ENCODE measurements at places on chromosomes 16 and 17.

GRCh38 chr17:60421273-60422161 is 772 bp upstream of the CHCT1 start:
- DNase-seq, result peak; percentile 70

DNA sequence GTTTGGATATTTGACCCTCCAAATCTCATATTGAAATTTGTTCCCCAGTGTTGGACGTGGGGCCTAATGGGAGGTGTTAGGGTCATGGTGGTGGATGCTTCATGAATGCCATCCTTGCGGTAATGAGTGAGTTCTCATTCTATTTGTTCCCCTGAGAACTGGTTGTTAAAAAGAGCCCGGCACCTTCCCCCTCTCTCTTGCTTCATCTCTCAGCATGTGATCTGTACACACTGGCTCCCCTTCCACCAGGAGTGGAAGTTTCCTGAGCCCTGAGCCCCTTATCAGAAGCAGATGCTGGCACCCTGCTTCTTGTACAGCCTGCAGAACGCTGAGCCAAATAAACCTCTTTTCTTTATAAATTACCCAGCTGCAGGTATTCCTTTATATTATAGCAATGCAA is 25.6 kb downstream of the PIK3R6 start:
- no peak for DNase-seq

- no peak for DNase-seq
Observed at GRCh38 chr16:71635632-71636031, 9.6 kb downstream of the MARVELD3 start.

GRCh38 chr17:32355649-32356377 is 5.9 kb downstream of the ZNF207 start:
- DNase-seq, result no peak

- no peak for DNase-seq
Observed at GRCh38 chr16:69193855-69194254, 6.9 kb downstream of the SNTB2 start.

GRCh38 chr17:29150161-29150560 is 30.0 kb downstream of the MYO18A start:
- no peak for DNase-seq

DNA sequence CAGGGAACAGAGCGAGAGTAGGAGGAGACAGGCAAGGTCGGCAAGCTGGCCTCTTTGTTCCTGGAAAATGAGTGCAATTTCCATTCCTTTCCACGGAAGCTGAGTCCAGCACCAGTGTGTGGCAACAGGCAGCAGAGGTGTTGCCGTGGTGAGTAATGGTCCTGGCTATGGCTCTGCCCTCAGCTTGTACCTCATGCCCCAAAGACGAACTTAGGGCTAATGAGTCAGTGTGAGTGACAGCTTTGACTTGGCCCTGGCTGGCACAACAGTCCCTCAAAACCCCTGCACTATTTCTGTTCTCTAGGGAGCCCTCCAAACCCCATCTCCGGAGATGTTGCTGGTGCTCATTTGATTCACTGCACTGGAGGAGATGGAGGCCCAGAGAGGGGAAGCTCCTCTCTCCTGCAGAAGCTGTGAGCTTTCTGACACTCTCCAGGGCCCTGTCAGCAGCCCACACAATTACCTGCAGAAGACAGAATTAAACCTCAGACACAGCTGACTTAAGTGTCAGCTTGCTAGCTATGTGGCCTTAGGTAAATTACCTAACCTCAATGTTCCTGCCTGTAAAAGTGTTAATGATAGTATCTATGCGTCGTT is 129.9 kb downstream of the TMEM132E start:
- DNase-seq, result no peak

DNA sequence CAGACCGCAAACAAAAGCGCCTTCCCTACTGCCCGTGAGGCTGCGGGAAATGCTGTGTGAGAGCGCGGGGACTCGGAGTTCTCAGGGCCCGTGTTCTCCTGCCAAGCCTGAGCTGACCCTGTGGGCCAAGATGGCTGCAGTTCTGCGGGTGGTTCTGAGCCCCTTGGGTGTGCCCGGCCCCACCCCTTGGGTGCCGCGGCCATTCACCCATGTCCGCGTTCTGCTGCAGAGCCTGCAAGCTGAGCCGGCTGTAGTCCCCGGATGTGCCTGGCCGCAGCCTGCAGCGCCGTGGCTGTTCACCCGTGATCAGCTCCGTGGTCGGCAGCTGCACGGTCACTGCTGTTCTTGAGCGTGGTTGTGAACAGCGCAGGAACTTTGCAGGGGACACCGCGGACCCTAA is 20.0 kb downstream of the ACSF3 start:
- DNase-seq, result no peak

DNA sequence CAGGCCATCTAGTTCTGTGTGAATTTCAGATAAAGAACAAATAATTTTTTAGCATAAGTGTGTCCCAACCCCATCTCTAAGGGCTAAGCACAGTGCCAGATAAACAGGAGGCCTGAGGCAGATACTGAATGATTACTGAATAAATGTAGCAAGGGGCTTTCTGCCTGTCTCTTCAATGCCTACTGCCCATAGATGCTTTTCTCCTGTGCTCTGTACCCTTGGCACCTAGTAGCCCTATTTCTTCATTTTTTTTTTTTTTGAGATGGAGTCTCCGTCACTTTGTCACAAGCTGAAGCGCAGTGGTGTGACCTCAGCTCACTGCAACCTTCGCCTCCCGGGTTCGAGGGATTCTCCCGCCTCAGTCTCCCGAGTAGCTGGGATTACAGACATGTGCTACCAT is 25.3 kb downstream of the IGFBP4 start:
- DNase-seq, result no peak

GRCh38 chr16:13919330-13919682 is 648 bp upstream of the ERCC4 start:
- peak; percentile 43 for DNase-seq

DNA sequence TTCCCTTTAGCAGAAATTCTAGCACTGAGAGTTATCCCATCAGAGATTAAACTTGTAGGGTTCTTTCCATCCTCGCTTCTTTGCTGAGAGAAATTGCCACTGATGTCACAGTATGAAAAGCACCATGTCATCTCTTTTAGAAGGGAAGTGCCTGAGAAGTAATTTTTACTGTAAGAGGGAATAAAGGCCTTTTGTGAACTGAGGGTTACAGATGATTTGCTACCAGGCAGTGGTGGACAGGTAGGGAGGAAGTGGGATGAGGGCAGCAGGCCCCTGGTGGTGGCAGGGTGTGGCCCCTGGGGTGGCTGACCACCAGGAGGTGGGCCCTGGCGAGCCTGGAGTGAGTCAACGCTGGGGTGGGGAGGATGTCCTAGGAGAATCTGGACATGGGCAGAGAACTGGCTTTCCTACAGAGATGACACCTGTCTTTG is 6.4 kb upstream of the MILR1 start:
- no peak for DNase-seq

- no peak for DNase-seq
Observed at GRCh38 chr16:59469266-59469665, 735.1 kb upstream of the GOT2 start.

DNA sequence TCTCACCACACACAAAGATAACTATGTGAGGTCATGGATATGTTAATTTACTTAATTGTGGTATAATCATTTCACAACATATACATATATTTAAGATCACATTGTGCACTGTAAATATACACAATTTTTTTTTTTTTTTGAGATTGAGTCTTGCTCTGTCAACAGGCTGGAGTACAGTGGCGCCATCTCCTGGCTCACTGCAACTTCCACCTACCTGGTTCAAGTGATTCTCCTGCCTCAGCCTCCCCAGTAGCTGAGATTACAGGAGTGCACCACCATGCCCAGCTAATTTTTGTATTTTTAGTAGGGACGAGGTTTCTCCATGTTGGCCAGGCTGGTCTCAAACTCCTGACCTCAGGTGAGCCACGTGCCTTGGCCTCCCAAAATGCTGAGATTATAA is 11.5 kb upstream of the PRSS54 start:
- peak; percentile 33 for DNase-seq

DNA sequence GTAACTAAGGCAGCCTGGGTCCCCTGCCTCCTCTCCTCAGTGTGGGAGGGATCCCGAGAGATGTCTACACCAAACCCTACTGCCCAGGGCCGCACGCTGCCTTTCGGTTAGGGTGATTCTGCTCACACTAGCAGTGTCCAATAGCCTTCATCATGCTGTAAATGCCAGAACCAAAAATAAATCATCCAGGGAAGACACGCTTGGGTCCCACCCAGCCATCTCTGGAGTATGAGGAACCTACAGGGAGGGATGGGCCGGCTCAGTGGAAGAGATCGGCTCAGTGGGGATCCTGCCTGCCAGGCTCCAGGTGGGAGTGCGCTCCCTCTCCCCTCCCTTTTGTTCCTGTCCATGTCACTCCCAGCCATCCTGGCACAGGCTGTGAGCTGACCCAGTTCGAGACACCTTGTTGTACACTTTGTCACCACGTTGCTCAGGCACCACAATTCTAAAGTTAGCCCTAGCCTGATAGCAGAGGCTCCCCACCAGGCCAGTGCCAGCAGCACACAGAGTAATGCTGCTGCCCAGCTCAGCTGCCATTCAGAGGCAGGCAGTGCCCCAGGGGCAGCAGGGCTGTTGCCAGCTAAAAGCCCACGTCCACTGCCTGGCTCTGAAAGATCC is 24.5 kb downstream of the PEMT start:
- DNase-seq, result no peak

DNA sequence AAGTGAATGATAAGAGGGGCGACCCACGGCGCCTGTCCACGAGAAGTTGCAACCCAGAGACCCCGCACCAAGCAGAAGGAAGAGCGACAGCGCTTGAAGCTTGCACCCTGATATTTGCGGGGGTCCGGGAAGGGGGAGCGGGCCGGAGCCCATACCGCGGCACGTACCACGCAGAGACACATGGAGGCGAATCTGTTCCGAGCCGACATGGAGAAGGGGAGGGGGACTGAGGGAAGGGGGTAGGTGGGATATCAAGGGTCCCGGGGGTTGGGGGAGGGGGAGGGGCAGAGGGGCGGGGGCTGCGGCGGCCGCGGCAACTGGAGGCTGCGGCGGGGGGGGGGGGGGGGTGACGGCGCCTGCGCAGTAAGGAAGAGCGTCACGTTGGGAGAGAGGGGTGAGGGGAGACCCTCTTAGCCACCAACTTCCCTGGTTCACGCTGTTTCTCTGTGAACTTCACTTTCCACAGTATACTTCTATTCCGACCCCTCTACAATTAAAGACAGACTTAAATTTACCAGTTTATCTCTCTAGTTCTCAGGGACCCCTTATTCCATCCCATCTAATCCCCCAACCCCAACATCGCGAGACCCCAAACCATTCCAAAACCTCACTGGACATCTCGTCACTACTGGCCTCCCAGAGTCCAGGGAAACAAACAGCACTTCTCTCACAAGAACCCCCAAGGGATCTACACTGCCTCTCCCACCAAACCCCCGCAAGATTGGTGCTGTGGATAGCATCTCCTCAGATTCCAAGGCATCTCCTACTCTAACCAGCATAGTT is 8.0 kb downstream of the DLG4 start:
- DNase-seq, result no peak

DNA sequence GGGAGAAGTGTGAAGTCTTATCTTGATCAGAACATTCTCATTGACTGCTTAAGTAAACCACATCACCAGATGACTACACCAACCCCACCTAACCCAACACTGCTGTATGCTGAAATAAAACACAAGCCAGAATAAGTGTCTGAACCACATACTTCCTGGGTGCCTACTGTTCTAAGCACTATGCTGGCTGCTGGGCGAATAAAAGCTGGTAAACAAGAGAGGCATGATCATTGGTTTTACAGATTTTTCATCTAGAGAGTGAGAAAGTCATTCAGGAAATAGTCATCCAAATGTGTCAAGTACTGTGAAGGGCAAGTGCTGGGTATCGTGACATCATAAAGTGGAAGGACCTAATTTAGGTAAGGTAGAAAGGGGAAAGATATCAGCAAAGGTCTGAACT is 199.0 kb upstream of the SOX9 start:
- peak; percentile 16 for DNase-seq

DNA sequence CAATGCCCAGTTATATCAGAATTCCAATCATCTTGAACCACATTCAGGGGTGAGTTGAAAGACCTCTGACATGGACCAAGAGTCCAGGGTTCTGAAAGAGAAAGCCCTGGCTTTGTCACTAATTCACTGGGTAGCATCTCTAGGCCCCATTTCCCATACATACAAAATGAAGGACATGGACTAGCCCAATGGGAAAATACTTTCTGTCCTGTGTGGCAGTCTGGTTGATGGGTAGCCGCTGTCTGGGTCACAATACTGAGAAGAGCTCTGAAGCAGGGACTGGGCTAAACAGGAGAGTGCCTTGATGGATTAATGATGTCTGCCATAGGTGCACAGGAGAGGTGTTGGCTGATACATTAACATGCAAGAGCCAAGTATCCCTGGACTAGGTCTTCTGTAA is 214.3 kb downstream of the RAB11FIP4 start:
- DNase-seq, result no peak

DNA sequence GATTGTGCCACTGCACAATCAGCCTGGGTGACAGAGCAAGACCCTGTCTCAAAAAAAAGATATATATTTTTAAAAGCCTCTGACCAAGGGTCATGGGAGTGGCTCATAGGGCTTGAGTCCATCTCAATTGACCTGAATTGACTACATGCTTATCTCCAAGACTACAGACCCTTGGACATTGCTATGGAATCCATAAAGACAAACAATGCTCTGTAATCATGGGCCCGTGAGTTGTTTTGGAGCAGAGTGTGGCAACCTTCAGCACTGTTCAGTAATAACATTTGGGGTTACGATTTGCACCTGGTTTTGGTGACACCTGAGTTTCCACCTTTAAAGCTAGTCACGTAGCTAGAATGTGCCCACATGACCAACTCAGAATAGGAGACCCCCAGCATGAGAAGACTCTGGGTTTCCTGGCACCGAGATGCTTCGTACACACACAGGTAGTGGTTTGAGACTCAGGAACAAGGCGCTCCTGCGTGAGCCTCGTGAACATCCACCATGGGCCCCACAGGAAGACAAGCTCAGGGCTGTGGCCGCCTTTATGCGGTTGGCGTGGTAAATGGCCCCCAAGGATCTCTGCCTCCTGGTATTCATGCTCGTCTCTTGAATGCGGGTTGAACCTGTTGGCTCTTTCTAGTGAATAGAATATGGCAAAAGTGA is 66.6 kb upstream of the RPH3AL start:
- DNase-seq, result peak; percentile 68

- DNase-seq, result no peak
Observed at GRCh38 chr16:30656974-30657865, 1.0 kb upstream of the FBRS start.

DNA sequence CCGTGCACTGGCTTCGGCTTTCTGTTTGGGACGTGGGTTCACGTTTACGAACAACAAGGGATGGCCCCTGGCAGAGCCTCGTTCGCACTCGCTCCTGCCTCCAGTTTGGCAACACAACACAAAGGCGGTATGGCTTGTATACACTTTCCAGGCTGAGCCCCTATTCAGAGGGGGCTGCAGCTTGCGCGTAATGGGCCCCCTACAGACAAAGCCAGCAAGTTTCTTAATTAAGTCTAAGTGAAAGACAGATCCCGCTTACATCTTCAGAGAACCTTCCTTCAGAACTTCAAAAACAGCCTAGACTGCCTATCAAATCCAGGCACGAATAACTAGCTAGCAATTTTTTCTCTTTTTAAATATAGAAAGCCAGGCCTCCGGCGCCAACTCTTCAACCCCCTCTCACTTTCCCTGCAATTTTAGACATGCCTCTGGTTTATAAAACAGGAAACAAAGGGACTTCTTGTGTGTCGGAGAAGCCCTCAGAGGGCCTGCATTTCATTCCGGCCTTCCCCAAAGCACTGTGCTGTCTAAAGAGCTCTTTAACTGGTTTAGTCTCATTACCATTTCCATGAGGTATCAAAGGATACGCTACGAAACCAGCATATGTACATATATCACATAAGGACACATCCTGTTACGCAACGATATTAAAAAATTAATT is 244.9 kb downstream of the STX8 start:
- no peak for DNase-seq
